ENCODE measurements at places on chromosomes 3 and 15.

DNA sequence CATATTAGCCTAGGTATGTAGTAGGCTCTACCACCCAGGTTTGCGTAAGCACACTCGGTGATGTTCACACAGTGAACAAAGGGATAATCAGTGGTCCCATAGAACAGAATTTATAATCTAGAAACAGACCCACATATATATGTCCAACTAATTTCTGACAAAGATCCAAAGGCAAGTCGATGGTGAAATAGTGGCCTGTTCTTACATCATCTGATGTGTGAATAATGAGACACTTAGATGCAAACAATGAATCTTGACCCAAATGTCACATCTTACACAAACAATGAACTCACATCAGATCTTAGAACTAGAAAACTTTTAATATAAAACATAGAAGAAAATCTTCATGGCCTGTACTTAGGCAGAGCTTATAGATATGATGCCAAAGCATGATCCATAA is 17.6 kb upstream of the TM2D3 start:
- no peak for DNase-seq

DNA sequence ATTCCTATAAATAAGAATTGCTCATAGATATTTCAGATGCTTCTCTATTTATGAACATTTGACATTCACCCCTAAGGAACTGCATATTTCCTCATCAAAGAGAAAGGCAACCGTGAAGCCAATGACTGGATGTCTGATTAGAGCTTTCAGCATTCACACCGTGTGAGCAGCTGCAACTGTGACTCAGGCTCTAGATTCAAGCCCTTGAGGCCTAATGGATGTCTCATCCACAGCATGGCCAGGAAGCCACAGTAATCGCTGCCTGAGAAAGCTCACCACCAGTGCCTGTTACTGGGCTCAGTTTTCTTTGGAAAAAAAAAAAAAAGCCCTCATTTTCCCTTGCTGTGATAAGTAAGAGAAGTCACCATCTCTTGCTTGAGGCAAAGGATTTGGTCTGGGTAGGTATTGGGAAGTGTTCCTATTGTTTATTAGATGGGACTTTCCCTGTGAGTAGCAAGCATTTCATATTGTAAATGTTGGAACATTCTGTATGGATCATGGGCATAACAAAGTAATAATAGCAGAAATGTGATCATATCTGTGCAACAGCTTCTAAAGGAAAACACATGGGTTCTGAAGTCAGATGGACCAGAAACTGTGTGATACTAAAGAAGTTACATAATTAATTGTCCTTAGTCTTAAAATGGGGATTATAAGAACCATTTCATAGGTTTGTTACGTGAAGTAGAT is 783.7 kb downstream of the AGBL1 start:
- no peak for DNase-seq

DNA sequence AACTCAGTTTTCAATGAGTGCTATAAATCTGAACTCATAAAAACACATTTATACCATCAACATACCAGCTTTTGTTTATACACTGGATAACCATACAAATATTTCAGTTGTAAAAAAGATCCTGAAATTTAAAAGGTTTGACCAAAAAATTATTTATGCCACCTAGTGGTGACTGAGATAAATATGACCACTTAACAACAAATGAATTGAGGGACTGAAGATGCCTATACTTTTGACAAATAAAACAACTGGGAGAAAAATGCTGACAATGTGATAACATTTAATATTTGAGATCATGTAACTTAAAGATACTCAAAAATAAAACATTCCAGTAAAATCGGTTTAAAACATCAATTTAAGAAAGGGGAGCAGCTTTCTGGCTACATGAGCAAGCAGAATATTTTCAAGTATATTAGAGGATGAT is 30.4 kb downstream of the ATG3 start:
- DNase-seq = peak; percentile 41

- DNase-seq = peak; percentile 50
Observed at GRCh38 chr3:30597131-30597768, 9.2 kb upstream of the TGFBR2 start.

DNA sequence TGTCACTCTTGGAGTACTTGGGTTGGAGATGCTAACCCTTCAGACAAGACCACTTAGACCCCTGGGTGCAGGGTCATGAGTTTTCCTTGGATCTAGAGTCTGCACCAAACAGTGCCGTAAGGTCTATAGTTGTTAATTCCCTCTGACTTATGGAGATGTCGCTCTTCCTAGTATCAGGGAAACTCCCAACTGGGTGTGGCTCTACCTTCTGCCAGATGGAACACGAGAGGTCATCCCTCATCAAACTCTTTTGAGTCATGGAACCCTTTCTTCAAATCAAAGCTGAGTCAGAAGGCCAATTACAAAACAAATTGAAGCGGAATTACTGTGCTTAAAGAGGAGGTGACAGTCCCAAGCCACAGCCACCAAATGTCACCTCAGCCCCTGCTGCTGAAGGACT is 514.9 kb upstream of the PROK2 start:
- DNase-seq = no peak

GRCh38 chr3:126529585-126530170 is 5.7 kb downstream of the CHST13 start:
- no peak for DNase-seq

GRCh38 chr15:55707518-55707917 is 35.4 kb downstream of the PRTG start:
- DNase-seq = no peak

DNA sequence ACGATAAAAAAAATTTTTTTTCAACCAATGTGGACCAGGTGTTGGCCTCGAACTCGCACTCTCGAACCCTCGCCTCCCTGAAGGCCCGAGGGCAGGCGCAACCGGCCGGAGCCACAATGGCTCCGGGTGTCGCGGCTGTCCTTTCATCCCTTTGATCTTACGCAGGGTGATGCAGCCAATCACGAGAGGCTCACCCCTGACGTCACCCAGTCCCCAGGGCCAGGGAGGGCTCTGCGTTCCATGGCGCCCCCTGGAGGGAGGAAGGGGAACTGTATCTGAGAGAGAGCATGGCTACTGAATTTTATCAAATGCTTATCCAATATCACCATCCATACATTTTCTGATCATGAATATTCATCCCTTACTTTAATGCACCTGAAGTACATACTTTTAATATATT is 15.4 kb upstream of the GMNC start:
- no peak for DNase-seq

DNA sequence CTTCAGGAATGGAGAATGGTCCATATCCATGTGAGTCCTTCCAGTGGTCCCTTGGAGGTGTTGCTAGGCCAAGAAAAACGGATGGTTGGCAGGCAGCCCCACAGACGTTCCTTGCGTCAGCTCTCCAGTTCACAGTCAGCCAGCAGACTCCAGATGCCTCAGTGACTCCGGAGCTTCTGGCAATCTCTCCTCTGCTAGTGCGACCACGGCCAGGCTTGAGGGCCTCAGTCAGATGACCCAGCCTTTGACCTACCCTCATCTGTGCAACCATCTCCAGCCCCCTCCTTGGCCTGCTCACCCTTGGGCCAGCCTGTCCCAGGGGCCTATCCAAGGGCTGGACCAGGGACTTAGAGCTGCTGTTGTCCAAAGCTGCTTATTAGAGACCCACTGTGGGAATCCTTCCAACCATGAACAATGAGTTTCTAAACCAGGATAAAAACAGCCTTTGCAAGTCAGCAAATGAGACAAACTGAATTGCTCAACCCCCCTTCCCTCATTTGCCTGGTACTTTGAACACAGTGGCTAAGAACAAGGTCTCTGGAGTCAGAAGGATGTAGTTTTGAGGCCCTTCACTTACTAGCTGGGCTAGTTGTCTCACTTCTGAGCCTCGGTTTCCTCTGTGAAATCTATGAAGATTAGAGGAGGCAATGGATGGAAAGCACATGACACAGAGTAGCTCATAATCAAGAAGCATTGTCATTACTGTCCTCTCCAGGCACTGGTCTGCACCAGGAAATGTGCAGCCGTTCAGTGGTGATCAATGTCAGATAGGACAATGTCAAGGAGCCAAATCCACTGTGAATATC is 44.8 kb downstream of the ANP32A start:
- no peak for DNase-seq

GRCh38 chr15:55589287-55589686 is 1.1 kb upstream of the PYGO1 start:
- DNase-seq = no peak

- no peak for DNase-seq
Observed at GRCh38 chr3:143771258-143771657, 77.0 kb downstream of the SLC9A9 start.

GRCh38 chr3:14480207-14481017 is 59.7 kb downstream of the GRIP2 start:
- peak; percentile 40 for DNase-seq

GRCh38 chr15:86624261-86625036 is 544.8 kb downstream of the AGBL1 start:
- peak; percentile 78 for DNase-seq

DNA sequence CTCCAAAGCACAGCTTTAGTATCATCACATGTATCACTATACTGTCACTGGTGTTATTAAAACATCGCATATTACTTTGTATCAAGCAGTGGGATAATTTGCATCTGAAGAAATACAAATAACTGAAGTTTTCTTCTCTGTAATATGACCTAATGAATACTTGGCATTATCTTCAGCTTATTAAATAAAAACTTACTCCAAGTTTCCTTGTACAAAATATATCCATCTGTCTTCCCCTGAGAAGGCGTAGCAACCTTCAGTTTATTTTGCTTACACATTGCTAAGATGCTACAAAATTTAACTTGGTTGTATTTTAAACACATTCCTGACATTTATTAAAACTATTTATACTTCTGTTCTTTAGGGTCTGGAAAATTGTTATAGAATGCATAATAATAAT is 13.7 kb downstream of the FGF7 start:
- DNase-seq = no peak

- DNase-seq = no peak
Observed at GRCh38 chr3:196519718-196520082, 4.6 kb upstream of the SMCO1 start.

DNA sequence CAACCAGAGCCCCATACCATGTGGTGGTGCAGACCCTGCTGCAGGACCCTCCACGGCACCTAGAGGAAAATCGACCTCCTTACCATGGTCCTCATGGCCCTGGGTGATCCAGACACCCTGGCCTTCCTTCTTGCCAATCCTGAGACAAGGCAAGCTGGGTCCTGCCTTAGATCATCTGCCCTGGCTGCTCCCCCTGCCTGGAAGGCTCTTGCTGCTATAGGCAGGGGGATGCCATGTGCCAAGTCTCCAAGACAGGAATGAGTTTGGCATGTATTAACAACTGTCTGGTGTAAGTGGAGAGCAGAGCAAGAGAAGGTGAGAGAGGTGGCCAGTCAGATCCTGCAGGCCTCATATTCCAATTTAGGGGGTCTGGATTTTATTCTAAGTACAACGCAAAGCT is 7.5 kb downstream of the HEG1 start:
- DNase-seq = no peak

GRCh38 chr15:66778314-66778665 is 76.3 kb downstream of the SMAD6 start:
- no peak for DNase-seq

DNA sequence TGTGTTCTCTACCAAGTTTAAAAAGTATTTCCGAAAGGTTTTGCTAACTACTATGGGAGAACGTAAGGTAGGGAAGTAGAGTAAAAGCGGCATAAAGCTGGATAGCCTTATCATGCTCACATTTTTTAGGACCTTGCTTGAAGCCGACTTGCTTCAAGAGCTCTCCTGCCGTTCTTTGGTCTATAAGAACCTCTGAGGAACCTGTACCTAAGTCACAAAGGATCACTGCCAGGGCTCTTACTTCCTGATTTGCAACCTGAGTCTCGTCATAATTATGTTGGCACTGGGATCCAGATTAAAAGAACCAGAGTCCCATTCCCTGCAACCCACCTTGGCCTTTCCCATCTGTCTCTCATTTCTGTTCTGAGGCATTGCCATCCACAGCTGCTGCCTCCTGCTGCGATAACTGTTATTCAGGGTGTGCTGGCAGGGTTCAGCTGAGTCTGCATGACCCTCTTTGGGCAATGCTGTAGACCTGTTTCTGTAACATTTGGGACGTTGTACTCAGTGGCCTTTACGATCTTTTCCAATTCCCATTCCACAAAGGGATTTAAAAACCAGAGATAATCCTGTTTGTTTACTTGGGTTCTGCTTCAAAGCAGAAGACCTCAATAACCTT is 131.0 kb upstream of the UMPS start:
- no peak for DNase-seq

DNA sequence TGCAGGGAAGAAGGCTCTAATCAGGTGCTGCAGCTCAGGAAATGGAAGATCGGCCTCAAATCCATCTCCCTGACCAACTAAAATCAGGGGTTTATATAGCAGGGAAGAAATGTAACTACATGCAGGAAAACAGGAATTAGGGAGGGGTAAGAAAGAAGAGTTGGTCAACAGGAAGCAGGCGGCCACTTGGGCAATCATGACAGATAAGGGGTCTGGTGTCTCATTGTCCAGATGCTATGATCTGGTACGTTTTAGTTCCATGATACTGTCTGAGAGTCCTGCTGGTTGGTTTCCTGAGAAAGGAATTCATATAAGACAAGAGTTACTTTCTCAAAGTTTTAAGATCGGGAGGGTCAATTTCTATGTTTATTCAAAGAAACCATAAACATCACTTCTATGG is 24.2 kb downstream of the KATNBL1 start:
- no peak for DNase-seq

- no peak for DNase-seq
Observed at GRCh38 chr3:72316501-72317279, 531.6 kb downstream of the SHQ1 start.

- DNase-seq = no peak
Observed at GRCh38 chr3:152706991-152707713, 127.8 kb upstream of the P2RY1 start.

- no peak for DNase-seq
Observed at GRCh38 chr3:173221010-173221409, 80.0 kb upstream of the SPATA16 start.

DNA sequence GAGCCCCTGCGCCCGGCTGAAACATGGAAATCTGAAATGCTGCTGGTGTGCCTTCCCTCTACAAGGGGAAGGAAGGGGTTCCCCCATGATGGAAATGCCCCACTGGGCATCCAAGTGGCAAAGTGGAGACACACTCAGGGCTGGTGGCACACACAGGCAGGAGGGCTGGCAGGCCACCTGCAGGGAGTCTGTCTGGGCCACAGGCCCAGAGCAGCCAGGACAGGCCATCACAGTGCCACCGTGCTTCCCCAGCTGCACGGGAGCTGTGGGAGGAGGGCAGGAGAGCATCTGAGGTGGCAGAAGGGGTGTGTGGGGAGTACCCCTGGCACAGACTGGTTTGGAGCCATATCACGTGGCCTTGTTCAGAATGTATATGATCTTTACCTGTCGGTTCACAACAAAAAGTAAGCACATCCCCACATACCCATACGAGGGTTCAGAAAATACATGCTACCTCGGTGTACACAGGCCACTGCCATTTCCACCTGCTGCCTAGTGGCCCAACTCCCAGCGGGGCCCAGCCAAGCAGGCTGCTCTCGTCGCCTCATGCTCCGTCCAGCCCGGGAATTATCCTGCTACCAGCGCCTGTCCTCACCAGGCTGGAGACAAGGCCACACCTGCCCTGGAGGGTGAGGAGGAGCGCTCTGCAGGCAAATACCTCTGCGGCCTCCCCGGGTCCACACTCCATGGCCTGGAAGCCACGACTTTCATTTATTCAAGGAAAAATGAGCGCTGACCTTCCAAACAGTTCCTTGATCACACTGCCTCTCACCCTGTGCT is 22.6 kb upstream of the DUSP7 start:
- no peak for DNase-seq

- DNase-seq = peak; percentile 94
Observed at GRCh38 chr3:134357914-134358811, 16.1 kb downstream of the AMOTL2 start.

GRCh38 chr15:29053006-29053405 is 167.2 kb downstream of the APBA2 start:
- DNase-seq = no peak

GRCh38 chr3:180324791-180325190 is 277.2 kb upstream of the TTC14 start:
- no peak for DNase-seq

All from HTR-8/SVneo (cell line).